ENCODE measurements at places on chromosomes 1 and 21.

GRCh38 chr21:45341779-45342178 lies 54.1 kb upstream of the POFUT2 start:
- peak; percentile 60 for DNase-seq

GRCh38 chr21:40490408-40490807 lies 356.6 kb downstream of the DSCAM start:
- no peak for DNase-seq

GRCh38 chr1:162347281-162347680 lies 29.4 kb downstream of the SPATA46 start:
- no peak for DNase-seq

DNA sequence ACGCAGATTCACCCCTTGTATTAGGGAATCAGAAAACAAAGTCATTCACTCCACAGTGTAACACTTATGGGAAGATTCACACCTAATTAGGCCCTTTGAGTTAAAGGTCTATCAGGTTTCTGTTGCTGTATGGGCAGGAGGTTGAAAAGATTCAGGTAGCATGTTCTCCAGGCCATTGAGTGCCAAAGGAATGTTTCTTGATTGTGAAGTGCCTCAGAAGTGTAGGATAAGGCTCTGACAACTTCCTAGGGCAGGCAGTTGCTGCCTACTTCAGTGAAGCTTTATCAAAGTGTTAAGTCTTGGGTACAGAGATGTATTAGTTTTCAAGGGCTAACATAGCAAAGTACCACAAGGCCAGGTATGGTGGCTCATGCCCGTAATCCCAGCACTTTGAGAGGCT lies 48.7 kb upstream of the RGS18 start:
- DNase-seq = no peak

DNA sequence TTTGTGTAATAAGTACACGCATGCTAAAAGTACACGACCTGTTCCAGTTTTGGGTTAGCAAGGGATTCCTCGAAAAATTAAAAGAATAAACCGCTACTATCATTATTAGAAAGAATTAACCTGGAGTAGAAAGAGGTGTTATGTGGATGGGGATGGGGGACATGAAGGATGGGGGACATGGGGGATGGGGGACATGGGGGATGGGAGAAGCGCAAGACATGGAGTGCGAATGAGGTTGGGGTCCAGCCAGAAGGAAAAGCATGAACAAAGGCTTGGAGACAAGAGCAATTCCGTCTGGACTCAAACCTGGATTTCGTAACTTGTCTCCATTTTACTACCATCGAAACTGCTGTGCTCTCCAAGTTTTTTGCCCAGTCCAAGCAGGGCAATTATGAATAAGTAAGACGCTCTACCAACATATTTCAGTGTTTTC lies 591 bp upstream of the KDM1A start:
- no peak for DNase-seq

GRCh38 chr1:9822897-9823692 lies 670 bp downstream of the CLSTN1 start:
- peak; percentile 32 for DNase-seq

DNA sequence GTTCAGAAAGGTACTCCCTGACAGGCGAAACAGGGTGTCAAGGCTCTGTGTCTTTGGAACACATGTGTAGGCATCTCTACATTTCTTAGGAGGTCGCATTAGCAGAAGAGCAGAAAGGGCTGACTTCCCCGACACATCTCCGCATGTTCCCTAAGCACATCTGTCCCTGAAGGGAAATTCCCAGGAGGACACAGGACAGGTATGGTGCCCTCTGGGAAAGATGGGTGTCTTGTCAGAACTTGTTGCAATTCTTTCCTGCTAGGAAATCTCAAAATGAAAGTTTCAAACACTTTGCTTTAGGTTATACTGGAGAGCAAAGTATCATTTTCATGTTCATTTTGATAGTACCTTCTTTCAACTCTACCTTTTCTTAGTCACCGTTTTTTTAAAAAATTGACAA lies 2.0 kb downstream of the DSCAM start:
- no peak for DNase-seq

GRCh38 chr1:6322161-6322560 lies 61.3 kb upstream of the GPR153 start:
- DNase-seq = no peak

Measured in NCI-H1092 (cell line).